ENCODE measurements at places on chromosomes 12 and 14. TPM values are rescaled to one million over a fixed set of nuclear protein-coding genes. Genes with fewer than 3 reads are reported as not detected.
A peak's percentile ranks its signal among the peaks of the same experiment; 100 is the strongest.

Gene C12orf42
- polyA plus RNA-seq: 2.7 TPM

Gene SERPINA9
- polyA plus RNA-seq: not detected

Gene UNC79
- 0.38 TPM for polyA plus RNA-seq

Gene BRI3BP
- polyA plus RNA-seq: 2.7 TPM

Gene CLEC2A
- not detected for polyA plus RNA-seq

DNA sequence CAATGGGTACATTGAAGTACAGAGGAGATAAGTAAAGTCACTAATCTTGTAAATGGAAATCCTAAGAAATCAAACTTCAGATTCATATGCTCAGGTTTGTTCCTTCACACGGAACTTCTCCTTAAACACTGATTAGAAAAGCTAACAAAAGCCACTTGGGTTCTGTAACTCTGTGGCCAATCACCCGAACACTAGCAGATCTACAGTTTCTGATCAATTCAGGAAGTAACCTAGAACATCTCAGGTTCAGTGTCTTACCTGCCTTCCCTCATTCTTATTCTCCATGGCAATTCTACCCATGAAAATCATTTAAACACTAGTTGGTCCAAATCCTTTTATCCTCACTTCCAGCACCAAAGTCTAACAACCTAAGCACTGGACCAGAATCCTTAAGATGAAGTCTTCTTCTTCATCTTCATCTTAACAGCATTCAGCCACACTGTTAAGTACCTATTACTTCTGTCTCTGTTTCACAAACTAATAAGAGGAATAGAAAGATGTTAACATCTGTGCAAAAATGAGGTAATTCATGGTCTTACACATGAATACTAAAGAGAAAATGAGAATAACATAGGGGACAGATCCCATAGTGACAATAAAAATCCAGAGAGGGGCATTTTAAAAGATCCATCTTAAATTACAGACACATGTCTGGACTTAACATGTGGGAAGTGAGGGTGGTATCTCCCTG is 184.5 kb downstream of the SSPN start:
- DNase-seq: no peak

DNA sequence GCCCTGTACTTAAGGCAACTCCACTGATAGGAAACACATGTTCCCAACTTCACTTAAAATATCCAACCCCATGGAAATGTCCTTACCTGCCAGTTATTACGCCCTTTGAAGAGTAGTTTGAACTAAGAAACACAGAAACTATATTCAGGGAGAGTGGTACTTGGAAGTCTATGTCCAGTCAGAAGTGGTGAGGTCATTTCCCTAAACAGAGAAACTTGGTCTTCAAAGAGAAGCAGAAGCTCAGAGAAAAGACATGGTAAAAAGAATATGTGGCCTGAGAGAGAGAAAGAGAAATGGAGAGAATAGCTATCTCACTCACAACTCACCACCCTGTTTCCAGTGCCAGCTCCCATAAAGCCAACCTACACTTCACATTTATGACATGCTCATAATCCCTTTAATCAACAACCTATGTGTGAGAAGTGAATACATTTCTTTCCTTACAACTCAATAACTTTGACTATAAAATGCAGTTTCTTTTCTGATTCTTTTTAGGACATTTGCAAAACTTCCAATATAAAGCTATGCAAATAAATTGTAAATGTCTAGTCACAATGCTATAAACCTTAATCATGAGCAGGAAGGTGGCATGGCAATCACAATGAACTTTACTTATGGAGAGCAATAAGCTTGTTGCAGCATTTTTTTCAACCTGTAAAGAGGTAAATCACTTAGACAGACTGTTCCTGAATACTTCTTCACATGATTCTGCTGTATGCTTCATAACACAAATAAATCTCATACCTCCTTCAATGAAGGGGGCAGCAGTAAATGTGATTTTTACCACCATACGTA is 67.1 kb downstream of the CPNE8 start:
- DNase-seq: no peak

DNA sequence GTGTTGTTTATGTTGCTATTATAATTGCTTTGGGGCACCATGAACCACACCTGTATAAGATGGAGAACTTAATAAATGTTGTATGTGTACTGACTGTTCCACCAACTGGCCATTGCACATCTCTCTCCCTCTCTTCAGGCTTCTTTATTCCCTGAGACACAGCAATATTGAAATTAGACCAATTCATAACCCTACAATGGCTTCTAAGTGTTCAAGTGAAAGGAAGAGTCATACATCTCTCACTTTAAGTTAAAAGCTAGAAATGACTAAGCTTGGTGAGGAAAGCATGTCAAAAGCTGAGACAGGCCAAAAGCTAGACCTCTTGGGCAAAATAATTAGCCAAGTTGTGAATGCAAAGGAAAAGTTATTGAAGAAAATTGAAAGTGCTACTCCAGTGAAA is 373.3 kb downstream of the RGS6 start:
- DNase-seq: no peak

- no peak for DNase-seq
These were observed 53.7 kb downstream of the CCNK start for GRCh38 chr14:99534863-99535262.

DNA sequence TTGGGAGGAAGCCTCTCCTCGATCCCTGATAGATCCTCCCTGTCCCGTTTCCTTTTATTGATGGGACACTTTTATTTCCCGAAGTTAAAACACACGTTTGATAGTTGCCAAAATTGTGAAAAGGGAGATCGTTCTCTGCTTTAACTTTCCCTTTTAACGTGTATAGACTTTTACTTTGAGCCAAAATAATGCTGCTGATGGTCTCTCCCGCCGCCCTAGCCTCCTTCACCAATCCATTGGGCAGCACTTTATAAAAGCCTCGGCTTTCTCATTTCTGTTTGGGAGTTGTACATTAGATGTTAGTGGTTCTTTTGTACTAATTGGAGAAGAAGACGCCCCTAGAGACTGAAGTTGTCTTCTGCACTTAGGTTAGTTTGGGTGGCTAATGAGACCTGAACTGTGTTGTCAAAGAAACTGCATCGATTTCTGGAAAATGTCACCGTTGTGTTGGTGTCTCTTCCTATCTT is 1.4 kb downstream of the TMTC2 start:
- no peak for DNase-seq

GRCh38 chr12:13702381-13702780 is 279.0 kb downstream of the GRIN2B start:
- DNase-seq: no peak

DNA sequence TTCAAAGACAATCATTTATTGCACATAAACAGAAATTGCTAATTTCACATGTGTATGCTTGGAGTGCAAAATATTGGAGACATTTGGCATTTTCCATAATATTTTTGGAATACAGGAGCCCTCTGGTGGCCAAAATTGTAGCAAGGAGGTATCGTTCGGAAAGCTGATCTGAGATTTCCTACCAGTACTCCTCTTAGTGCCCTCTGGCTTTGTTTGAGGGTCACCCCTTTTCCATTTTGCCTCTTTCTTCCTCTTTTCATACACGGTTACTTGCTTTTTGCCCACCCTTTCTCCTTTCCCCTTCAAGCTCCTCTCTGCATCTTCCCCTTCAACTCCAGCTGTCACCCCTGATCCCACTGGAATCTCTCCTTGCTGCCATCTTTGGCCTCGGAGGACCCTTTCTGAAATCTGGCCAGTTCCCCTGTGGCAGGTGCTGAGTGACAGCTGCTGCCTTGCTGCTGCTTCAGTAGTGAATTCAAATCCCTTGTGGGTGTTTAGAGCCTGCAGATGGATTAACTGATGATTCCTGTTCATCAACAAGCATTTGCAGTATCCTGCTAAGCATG is 164.6 kb upstream of the PARP11 start:
- DNase-seq: peak; percentile 50

- DNase-seq: peak; percentile 8
These were observed 89.6 kb downstream of the TTC7B start for GRCh38 chr14:90726656-90727055.

- no peak for DNase-seq
These were observed 55.6 kb upstream of the ZDHHC17 start for GRCh38 chr12:76708296-76708695.

GRCh38 chr14:50598765-50599164 is 38.8 kb downstream of the ATL1 start:
- DNase-seq: no peak

- DNase-seq: no peak
These were observed 273.1 kb downstream of the ZFP36L1 start for GRCh38 chr14:68519671-68520187.

DNA sequence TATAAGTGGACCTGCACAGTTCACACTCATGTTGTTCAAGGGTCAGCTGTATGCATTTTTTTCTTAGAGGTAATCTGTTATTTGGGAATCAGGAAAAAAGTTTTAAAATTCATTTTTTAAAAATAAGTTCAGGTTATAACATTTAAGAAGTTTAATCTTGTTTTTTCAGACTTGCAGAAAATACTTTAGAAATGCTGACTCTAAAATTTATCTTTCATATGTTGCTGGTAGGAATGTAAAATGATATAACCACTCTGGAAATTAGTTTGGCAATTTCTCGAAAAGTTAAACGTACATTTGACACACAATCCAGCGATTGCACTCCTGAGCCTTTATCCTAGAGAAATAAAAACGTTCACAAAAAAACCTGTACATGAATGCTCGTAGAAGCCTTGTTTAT is 4.7 kb downstream of the VRK1 start:
- DNase-seq: no peak

GRCh38 chr14:39680777-39681176 is 248.5 kb upstream of the FBXO33 start:
- no peak for DNase-seq

DNA sequence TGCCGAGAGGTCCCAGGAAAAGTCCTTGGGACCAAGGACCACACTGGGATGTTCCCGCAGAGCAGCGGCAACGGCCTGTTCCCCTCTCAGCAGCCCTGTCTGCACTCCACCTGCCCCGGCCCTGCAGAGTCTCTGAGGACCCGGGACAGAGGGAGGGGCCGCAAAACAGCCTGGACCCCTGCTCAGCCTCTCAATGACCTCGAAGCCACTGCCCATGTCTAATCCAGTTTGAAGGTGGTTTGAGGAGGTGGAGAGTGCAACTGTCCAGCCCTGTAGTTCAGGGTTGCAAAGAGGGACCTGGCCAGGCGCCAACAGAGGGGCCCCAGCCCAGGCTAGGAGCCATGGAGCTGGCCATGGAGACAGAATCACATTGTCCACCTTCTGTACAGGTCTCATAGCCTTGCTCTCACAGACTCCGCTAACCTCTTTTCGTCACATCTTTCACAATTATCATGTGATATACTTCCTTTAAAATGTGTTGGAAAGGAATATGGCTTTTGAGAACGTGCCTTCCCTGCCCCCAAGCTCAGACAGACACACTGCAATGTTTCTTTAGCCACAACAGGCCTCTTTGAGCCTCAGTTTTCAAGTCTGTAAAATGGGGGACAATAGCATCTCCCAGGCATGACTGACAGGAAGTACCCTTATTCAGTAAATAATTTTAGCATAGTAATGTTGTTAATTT is 49.3 kb downstream of the ACTN1 start:
- no peak for DNase-seq

DNA sequence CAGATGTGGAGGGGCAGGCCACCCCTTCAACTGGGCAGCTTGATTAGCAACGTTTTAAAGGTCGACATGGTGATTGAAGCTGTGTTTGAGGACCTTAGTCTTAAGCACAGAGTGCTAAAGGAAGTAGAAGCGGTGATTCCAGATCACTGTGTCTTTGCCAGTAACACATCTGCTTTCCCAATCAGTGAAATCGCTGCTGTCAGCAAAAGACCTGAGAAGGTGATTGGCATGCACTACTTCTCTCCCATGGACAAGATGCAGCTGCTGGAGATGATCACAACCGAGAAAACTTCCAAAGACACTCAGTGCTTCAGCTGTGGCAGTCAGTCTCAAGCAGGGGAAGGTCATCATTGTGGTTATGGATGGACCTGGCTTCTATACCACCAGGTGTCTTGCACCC is 23.9 kb upstream of the AICDA start:
- no peak for DNase-seq

DNA sequence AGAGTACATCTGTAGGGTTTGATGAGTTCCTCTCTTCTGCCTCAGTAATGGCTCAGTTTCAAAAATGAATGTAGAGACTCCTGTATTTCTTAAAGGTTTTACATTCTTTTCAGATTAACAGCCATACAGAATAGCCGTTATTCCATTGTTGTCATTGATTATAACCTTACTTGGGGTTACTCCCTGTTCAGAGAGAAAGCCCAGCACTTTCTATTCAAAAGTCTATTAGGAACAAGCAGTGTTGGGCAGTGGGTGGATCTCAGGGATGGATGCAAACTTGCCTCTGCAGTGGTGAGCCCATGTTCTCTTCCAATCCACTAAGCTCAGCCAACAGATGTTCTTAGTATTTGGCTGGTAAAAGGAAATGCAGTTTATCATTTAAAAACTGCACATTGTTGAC is 342.6 kb upstream of the E2F7 start:
- no peak for DNase-seq

DNA sequence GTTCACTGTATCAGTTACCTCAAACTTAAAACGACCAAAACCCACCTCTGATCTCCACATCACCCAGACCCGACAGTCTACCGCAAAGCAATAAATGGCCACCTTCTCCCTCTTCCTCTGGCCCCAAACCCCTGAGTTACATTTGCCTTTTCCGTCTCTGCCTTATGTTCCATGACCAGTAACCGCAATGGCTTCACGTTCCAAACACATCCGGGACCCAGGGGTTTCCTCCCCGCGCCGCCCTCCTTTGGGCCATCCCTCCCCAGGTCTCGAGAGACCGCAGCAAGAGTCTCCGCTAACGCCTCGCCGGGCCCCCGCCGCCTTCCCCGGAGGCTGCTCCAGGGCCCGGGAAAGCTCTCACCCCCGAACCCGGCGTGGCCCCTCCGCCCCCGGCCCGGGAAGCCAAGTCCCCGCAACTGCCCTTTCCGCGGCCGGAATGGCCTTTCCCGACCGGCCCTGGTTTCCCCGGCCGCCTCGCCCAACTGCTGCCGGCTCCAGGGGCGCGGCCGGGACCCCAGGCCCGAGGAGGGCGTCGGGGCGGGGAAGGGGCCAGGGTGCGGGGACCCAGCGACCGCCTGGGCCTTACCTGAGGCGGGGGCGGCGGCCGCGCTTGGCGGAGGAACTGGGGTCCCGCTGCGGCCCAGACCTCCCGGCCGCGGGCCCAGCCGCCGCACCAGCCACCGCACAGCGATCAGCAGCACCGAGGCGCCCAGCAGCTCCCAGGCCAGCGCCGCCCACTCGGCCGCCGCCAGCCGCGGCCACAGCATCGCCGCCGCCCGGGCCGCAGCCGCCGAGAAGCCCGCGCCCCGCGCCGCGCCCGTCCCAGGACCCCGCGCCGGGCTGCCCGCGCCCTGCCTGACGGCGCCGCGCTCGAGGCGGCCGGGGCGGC is at the start of gene ANKLE2:
ANKLE2 (minus strand) TSS at position 801 of the 889 bp plus-strand sequence; CDS start at position 767, 34 bp downstream.
- no peak for DNase-seq

- no peak for DNase-seq
These were observed 38.2 kb downstream of the PAWR start for GRCh38 chr12:79652521-79652920.

All from forelimb muscle (tissue), 1 donor.